ENCODE measurements at places on chromosomes 2 and 18.

- no peak for DNase-seq
Measured at GRCh38 chr2:57598551-57598950, 448.1 kb upstream of the VRK2 start.

DNA sequence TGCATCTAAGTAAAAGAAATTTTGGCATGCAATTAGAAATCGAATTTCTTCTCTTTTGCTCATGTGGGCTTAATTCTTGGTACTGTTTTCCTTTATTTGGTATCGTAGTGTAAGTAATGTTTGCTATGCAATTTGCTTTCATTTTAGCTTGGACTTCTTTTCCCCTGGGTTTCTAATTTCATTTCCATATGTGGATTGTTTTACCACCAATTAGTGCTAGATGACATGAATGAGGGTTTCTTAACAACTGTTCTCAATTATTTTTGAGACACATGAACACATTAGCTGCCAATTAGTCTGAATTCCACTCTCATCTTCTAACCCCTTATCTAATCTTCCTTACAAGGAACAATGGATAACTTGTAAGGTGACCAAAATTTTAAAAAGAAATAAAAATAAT, 1047.2 kb upstream of the PIK3C3 start:
- DNase-seq: no peak

GRCh38 chr2:134446383-134447017, 192.6 kb downstream of the MGAT5 start:
- no peak for DNase-seq

DNA sequence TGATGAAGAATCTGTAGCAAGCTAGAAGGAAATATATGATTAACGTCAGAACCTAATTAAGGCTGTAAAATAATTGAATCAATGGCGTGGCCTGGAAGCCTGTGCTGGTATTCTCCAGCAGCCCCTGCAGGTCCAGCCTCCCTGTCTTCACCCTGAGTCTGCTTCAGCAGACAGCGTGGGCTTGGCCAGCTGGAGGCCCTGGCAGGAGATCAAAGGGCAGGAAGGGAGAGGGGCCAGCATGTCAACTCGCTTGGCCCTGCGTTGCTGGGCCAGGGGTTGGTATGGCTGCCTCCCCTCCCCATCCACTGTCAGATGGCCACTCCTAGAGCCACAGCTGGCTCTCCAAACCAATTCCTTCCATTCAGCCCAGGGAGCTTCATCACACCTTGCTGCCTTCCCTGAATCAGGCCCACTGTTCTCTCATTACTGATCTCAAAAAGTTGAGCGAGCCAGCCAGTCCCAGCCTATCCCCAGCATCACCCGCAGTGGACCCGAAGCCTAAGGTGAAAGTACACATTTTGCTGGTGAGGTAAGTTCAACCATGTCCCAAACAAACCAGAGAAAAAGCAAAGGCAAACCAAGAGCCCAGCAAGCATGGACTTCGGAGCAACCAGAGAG, 228.4 kb upstream of the AGAP1 start:
- no peak for DNase-seq

DNA sequence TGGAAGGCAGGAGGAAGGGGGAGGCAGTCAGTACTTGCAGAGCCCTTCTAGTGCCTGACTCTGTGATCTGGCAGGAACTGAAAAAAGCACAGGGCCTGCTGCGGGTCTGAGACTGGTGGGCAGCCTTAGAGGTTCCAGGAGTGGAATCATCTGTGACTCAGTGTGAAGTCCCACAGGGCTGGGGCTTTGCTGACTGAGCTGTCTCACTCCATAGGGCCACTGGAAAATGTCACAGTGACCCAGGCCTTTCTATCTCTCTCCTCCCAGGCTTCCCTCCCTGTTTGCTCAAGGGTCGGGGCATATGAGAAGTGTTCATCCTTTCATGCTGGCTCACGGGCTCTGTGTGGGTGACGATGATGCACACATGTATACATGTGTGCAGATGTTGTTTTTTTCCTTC, 47.1 kb upstream of the ZFP36L2 start:
- DNase-seq: no peak

- DNase-seq: no peak
Measured at GRCh38 chr2:6392966-6393365, 472.7 kb downstream of the CMPK2 start.

DNA sequence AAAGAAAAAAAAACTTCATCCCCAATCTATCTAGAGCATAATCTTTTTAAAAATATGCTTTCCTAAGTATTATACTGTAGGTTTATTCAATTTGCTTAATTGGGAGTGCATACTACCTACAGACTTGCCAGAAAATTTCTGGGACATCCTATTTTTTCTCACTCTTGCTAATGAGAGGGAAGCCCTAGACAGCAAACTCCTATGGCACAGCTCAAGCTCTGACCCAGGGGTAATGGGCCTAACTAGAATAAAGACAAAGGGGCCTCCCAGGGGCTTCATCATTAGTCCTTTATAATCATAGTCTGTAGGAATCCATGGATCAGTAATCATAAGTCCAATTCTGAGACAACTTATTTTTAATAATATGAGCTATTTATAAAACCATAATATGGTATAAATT, 142.6 kb upstream of the ITGA4 start:
- no peak for DNase-seq

DNA sequence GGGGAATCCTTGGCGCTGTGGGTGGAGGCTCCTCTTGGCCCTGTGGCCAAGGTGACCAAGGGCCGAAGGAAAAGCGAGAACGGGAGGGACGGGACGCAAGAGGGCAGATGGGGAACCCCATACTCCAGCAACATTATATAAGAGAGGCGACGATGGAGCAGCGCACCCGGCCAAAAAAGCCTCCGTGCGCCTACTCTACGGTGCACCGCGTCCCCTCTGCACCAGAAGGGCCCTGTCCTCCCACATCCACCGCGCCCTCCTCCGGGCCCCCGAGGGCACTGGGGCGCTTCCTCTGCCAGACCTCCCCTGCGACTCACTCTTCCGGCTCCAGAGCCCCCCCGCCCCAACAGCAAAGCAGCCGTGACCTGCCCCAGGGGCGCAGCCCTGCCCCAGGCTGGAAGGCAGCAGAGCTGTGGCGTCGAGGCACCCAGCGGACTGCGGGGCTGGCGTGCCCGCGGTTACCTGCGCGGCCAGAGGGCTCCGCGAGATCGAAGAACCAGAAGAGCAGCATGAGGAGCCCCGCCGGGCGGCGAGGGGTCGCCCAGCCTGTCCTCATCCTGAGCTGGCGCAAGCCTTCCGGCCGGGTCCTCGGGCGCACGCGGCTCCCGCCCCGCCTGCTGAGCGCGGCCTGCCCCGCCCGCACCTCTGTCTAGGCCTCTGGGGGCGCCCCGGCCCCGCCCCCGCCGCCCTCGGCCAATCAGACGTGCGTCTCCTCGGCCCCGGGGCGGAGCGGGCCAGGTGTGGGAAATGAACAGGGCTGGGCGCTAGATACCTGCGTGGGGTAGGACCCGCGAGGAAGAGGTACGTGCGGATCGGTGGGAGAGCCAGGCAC, 106.3 kb upstream of the CD302 start:
- peak; percentile 9 for DNase-seq

- peak; percentile 19 for DNase-seq
Measured at GRCh38 chr18:50982086-50982801, 14.4 kb downstream of the ELAC1 start.

GRCh38 chr2:147449323-147449991, 395.4 kb upstream of the ACVR2A start:
- no peak for DNase-seq

DNA sequence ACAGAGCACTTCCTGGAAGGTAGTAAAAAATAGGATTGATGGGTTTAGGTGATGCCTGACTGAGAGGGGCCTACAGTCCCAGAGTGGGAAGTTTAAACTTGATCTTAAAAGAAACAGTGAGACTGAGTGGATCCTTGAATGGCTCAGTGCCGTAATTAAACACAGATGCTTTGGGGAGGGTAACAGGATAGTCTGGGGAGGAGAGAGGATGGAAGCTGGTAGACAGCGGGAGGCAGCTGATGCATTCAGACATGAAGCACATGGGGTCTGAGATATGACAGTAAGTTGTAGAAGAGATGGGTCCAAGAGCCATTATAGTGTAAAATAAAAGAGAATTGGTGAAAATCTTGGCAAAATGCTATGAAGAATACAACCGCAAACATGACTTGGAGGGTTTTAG, 54.4 kb downstream of the AOX1 start:
- DNase-seq: no peak

GRCh38 chr2:173962583-173963110, 2.5 kb downstream of the SP3 start:
- DNase-seq: no peak

GRCh38 chr18:1595195-1595594, 690.5 kb downstream of the ADCYAP1 start:
- DNase-seq: no peak

DNA sequence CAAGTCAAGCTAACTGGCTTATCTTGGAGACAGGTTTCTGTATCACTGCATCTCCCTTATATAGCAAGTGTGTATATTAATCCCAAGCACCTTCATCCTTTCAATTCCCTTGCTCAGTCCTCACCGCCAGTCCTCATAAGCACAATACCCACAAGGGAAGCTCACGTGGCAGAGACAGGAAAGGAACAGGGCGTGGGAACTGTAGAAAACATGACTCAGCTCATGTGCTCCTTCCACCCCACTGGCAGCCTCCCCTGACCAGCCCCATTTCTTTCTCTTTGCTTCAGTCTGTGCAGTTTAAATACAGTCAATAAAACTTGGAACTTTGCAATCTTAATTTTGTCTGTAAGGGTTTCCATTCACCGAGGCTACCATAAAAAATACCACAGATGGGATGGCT, 36.5 kb upstream of the CDH19 start:
- no peak for DNase-seq

- no peak for DNase-seq
Measured at GRCh38 chr2:148184976-148185375, 164.1 kb downstream of the MBD5 start.

GRCh38 chr2:55951533-55951932, 28.0 kb upstream of the EFEMP1 start:
- no peak for DNase-seq

GRCh38 chr2:204900487-204900886, 355.2 kb downstream of the PARD3B start:
- DNase-seq: no peak

DNA sequence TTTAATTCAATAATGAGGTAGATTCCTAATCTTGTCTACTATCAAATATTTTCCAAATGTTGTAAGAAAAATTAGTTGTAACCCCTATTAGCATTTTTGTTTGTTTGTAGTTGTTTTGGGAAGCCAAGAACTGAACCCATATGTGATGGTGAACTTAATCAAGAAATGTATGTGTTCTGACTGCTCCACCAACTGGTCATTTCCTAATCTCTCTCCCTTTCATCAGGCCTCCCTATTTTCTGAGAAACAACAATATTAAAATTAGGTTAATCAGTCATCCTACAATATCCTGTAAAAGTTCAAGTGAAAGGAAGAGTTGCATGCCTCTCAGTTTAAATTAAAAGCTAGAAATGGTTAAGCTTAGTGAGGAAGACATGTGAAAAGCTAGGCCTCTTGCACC, 504.0 kb downstream of the EPHA4 start:
- DNase-seq: no peak

GRCh38 chr2:46535360-46535759, 56.0 kb downstream of the TMEM247 start:
- DNase-seq: no peak

DNA sequence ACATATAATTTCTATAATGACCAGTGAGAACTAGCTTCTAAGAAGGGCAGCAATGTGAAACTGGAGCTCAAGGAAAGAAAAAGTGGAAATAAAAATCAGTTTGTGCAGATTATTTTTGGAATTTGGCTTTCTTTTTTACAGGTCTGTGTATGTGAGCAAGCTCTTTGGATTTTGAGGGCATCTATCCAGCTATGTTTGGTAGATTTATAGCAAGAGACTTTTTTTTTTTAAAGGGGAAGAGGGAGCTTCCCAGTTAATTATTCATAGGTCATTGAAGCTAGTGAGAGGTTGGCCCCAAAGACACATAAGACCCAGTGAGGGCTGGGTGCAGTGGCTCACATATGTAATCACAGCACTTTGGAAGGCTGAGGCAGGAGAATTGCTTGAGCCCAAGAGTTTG, 24.0 kb upstream of the COLEC12 start:
- DNase-seq: no peak

DNA sequence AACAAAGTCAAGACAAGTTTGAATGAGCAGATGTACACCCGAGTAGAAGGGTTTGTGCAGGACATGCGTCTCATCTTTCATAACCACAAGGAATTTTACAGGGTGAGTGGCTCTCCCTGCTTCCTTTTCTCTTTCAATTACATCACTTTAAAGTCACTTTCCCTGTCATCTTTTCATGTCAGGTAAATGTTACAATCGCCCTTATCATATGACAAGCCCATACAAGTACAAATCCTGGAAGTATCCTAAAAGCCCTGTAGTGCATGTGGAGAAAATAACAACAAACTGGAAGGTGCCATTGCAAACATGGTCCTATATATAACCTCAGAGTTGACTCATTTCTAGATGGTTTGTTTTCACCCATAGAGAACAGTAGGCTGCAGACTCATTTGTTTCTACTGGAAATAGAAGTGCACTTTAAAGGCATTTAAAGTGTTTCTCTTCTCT, 126.0 kb downstream of the SP100 start:
- no peak for DNase-seq

- no peak for DNase-seq
Measured at GRCh38 chr2:190978389-190979053, 35.5 kb downstream of the STAT1 start.

DNA sequence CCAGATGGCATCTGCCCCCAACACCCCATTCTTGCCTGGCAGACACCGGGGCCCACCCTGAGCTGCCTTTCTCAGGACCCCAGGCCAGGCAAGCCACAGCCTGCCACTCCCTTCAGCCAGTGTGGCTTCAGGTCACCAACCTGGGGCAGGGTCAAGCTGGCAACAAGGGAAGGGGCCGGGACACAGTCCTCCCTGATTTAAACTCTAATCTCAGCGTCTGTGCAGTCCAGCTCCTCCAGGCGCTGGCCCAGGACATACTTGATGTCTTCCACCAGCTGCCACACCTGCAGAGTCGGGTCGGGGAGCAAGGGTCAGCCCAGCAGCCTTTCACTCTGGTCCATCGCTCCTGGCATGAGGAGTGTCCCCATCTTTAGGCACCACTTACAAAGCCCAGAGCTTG, 29.0 kb upstream of the ALPP start:
- no peak for DNase-seq
